ENCODE measurements at places on chromosomes 11 and 22.

GRCh38 chr22:21948824-21949568, 3.7 kb downstream of the PPM1F start:
- no peak for DNase-seq

GRCh38 chr11:2987881-2988861, 4.0 kb downstream of the NAP1L4 start:
- peak; percentile 14 for DNase-seq

DNA sequence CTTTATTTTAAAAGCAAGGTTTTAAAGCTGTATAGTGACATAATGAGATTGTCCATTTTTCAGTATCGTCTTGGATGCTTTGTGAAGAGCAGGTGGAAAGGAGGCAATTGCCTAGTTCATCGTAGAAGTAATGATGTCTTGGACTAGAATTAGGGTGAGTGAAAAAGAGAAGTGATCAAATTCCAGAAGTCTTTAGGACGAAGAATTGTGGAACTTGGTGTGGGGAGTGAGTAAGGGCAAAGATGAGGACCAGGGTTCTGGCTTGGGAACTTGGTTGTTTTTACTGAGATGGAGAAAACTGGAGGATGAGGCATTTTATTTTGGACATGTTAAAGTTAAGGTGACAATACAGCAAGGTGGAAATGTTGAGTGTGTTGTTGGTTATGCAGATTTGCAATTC, 1.2 kb downstream of the ILK start:
- DNase-seq: no peak

DNA sequence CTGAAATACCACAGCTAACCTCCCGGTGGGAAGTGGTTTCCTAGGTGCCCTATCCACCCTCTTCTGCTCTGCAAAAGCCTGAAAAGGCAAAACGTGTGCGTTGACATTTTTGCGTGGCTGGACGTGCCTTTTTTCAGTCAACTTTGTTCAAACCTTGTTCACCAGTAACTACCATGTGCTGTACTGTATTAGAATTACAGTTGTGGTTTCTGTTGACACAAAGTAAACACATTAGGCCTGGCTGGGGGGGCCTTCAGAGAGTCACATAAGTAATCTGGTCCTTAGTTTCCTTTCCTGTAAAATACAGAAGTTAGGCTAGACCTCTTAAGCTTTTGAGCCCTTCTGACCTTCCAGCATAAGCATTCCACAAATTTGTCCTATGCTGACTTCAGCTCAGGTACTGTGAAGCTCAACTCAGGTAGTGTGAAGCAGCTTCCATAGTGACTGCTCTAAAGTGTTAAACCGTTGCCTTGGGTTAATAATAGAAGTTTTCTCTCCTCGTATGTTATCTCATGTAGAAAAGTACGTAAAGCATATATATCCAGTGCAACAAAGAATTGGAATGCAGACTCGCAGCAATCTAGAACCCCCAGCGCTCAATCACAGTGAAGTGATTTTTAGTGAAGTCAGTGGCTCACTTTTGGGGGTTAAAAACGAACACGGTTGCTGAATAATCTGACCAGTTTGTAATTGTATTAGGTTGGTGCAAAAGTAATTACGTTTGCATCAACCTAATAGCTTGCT, 1.8 kb downstream of the EWSR1 start:
- no peak for DNase-seq

DNA sequence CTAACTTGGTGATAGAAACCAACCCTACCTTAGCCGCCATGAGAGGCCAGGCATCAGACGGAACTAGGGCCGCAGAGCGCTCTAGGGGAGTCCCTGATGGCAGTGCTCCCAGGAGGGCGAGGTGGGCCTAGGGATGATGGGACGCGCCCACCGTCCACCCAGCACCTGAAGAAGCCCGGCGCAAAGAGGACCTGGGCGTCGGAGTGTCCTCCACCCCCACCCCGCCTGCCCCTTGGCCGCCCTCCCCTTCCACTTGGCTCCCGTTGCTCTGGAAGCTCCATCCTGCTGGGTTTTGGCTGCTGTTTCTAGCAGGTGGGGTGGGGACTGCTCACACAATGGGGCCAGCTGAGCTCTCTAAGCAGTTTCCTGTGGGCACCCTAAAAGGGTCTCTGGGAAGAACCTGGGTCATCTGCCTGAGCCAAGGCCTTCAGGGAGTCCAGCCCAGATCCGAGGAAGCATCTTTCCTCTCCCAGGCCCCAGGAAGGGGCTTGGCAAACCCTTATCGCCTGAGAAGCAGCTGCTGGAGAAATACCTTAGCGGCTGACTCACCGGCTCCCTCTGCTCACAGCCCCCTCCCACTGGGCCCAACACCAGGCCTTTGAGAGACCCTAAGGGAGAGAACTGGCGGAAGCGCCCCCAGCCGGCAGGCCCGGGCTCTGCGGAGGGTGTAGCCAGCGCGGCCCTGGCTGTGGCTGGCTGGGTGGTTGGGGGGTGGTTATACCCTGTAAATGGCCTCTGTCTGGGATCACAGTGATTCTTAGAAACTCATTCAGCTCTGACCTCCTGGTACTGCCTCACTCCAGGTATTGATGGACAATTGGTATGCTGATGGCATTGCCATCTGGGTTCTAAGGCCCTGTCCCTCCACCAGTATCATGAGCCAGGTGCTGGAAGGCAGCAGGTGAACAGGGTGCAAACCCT, 19.3 kb downstream of the CREB3L1 start:
- DNase-seq: no peak

GRCh38 chr11:120717042-120717441, 205.5 kb downstream of the GRIK4 start:
- DNase-seq: no peak

DNA sequence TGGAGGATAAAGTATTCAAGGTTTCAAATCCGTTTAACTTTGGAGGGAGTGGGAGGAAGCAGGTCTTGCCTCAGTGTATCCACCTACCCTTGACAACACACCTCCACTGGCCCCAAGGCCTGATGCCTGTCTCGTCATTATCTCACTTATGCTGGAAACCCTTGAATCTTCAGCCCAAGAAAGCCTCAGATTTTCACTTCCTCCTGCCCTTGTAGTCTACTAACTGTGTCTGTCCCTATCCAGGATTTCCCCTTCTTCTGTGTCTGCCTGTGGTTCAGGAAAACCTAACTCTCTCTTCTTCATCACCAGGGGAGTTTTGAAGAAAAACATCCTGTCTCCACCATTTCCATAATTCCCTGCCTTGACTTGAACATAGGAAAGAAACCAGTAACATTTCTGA, 56.1 kb downstream of the SYT9 start:
- DNase-seq: no peak

- peak; percentile 50 for DNase-seq
Measured at GRCh38 chr22:44668190-44668885, 33.7 kb upstream of the PRR5 start.

- no peak for DNase-seq
Measured at GRCh38 chr11:99177446-99177845, 156.7 kb downstream of the CNTN5 start.

DNA sequence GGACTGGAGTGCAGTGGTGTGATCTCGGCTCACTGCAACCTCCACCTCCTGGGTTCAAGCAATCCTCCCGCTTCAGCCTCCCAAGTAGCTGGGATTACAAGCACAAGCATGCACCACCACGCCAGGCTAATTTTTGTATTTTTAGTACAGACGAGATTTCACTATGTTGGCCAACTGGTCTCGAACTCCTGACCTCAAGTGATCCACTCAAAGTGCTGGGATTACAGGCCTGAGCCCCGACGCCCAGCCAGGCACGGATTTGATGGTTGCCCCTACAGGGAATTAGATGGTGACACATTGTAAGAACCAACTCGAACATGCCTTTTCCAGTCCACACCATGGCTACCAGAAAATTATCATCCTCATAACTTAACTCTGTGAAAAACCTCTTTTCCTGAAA, 26.8 kb upstream of the RTL6 start:
- no peak for DNase-seq

DNA sequence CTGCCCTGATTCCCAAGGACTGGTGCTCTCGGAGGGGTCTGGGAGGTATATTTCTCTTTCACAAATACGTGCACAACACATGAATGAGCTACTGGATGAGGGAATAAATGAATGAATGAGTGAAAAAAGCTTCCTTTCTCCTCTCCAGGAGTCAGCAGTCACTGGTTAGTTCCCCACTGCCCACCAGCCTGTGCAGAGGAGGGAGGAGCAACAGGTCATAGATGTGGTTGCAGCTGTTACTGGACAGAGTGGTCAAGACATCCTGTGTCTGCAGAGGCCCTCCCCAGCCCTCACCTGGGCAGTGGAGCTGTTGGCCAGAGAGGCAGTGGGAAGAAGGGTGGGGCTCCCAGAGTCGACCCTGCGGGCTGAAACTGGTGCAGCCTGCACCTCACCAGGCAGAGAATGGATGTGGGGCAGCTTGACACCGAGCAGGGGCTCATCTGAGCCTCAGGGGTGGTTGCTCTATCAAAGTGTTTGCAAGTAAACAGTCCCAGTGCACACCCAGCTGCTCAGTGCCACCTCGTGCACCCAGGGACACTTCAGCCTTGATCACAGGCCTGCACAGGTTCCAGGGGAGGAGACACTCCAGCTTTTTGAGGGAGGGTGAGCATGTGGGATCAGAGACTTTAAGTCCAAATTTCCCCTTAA, 1.4 kb upstream of the VPREB1 start:
- DNase-seq: no peak

DNA sequence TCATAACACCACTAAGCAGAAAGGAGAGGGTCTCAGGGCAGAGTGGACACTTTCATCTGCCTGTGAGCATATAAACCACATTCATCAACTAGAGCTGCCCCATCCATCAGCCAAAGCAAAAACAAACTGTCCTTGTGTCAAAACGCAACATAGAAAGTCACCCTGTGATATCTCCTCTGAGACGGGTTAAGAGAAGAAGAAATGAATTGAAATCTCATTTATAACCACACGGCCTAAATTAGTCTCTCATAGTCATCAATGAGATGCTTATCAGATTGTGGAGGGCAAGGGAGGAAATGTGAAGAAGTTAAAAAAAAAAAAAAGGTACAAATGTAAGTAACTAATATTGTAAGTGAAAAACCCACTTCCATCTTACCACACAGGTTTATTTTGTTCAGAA, 75.7 kb downstream of the SIK3 start:
- no peak for DNase-seq

- DNase-seq: no peak
Measured at GRCh38 chr11:18204220-18204619, 31.6 kb downstream of the MRGPRX4 start.

DNA sequence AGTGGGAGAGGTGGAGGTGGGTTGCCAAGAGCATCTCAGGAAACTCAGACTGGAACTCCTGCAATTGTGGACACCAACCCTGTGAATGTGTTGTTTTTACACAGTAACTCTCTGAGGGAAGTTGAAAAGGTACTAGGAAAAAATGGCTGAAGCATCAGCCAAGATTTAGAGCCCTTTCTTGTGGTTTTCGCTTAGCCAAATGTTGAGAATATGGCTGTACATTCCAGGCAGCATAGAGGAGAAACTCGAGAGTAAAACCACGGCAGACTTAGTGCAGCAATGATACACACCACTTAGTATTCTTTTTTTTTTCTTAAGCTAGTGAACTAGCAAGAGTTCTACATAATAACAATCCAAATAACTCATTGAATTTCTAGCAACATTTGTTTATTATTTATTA, 309.7 kb upstream of the MTNR1B start:
- no peak for DNase-seq

DNA sequence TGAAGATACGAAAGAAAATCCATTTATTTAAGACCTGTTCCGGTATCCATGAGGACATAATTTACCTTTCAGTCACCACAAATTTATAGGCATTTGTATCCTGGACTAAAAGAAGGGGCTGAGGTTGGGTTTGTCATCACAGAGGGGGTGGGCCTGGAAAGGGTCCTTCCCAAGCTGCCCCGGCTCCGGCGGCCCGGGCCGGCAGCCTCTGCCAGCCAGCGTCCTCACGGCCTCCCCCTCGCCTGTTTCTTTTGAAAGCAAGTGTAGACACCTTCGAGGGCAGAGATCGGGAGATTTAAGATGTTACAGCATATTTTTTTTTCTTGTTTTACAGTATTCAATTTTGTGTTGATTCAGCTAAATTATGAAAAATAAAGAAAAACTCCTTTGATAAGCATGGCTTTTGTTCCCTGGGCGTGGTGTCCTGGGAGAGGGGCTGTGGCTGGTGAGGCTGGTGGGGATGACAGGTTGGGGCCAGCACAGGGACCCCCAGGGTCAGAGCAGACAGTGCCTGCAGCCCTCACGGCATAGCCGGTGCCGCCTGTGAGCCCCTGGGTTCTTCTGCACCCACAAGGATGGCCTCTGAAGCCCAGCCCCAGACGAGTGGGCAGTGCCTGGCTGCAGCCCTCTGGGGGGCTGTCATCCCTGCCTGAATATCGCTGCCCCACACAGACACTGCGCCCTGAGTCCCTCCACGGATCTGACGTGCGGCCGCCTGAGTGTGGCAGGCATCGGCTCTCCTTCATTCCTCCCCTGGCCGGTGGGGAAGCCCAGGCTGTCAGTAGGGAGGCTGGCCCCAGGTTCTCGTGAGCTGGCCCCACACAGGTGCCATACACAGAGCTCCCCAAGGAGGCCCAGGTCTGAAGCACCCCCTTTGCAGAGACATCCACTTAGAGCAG, 1075.9 kb downstream of the BRD1 start:
- no peak for DNase-seq

GRCh38 chr22:41003066-41003465, 51.9 kb downstream of the RBX1 start:
- no peak for DNase-seq

DNA sequence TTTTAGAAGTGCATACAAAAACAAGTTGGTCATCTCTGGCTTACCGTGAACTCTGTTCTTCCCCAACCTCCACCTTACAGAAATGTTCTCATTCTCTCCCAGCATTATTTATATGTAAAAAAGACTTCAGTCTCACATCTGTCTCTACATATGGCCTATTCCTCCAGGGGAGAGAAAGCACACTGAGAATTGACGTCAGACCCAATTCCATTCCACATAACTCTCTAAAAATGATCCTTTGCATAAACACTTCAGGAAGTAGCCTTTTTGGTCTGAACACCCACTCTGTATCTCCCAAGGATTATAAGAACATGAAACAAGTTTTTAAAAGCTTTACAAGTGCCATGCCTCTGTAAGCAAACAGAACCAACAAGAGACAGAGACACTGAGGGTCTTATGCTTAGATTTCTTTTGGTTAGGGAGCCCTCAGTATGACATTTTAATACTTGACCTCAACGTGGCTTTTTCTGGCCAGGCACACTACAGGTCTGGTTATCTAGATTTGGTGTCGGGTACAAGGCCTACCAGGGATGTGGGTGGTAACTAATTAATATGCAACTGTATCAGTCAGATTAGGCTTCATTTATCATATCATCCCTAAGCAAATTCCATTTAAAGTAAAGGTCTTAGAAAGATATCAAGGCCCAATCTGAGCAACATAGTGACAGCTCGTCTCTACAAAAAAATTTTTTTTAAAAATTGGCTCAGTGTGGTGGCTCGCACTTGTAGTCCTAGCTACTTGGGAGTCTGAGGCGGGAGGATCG, 48.5 kb upstream of the PPP2R1B start:
- DNase-seq: no peak

GRCh38 chr11:72932132-72932570, 117.9 kb downstream of the ATG16L2 start:
- no peak for DNase-seq
